HAP-1 (cell line): ENCODE measurements at places on chromosomes 12 and 14.

- peak; percentile 17 for DNase-seq
These were observed 30.3 kb downstream of the DMAC2L start for GRCh38 chr14:50342221-50343078.

DNA sequence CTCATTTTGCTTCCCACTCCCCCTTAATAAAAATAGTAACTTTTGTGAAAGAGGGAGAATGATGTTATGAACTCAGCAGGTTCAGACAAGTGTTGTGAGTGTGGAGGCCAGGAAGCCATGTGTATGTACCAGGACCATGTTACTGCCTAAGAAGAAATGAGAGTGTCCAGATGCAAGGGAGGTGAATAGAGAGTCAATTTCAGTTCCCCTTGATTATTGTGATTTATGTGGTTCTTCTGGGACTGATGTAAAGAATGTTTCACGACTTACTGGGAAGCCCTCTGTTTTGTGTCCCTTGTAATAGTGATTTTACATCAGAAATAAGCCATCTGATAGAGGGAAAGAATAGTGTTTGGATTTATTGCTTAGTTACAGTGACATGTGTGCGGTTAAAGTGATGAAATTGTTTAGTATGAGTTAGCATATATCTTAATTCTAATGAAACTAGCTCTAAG lies 32.5 kb downstream of the FBXO34 start:
- DNase-seq, result peak; percentile 21

DNA sequence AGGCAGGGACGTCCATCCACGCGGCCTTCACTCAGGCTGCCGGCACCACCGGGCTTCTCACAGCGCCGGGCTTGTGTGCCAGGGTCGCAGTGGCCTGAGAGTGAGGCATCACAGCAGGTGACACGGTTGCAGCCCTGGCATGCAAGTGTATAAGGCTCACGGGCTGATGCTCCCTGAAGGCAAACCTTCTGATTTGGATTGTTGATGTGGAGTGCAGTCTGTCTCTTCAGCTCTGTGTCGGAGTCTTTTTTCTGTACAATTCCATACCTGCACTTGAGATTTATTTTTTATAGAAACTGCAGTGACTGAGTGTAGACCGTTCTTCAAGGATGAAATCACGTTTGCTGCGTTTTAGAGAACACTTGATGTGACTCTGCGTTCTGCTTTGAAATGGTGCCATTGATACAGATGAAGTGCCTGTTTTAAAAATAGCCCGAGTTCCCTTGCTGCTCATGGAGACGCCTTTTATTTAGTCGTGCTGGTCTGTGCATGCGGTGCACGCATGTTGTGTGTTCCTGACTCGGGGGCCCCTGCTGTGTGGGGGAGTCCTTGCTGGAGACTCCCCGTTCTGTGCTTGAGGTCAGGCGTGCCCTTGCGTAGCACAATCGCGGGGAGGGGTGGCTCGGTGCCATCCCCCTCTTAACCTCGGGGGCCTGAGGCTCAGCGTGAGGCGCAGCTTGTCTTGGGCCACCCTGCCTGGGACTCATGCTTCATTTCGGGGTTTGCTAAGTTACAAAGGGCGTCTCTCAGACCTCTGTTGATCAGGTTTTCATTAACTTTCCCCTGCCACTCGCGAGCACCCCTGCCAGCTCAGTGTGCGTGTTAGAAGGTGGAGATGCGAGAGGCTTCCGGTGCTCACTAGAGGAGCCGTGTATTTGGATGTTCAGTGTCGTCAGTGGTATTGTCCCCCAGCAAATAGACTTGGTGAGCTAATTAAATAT lies 21.6 kb upstream of the AMN start:
- DNase-seq, result no peak

DNA sequence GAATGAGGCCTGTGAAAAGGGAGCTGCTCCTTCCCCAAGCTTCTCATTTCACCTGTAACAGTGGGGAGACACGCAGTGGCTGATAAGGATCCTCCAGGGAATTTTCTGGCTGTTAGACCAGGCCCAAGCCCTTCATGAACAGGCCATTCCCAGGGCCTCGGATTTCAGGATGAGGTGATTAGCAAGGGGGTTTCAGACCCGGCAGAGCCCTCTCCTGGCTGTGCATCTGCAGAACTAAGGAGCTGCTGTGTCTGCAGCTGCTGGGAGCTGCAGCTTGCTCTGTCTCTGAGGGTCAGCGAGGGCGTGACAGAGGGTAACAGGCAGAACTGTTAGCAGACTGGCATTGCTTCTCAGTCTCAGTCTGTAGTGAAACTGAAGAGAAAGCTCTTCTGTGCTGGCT lies 110.4 kb downstream of the KCNA5 start:
- DNase-seq, result no peak

GRCh38 chr14:31380106-31380505 lies 40.2 kb downstream of the HEATR5A start:
- DNase-seq, result no peak

GRCh38 chr14:88838015-88838414 lies 13.6 kb downstream of the TTC8 start:
- no peak for DNase-seq

DNA sequence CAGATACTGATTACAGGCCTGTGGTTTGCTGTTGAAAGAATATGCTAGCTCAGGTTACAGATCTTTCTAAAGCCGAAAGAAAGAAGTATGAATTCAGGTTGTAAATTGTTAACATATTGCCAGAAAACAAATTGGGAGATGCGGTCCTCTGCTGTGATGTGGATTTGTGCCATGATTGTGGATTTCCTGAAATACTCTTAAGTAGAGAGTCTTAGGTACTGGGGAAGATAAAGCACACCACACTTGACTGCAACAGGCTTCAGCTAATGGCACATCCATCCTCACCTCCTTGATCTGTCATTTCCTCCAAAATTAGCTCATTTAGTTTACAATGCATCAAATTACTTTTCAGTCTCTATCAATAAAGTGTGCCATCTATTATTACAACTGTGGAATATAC lies 279.2 kb downstream of the SYT1 start:
- no peak for DNase-seq

DNA sequence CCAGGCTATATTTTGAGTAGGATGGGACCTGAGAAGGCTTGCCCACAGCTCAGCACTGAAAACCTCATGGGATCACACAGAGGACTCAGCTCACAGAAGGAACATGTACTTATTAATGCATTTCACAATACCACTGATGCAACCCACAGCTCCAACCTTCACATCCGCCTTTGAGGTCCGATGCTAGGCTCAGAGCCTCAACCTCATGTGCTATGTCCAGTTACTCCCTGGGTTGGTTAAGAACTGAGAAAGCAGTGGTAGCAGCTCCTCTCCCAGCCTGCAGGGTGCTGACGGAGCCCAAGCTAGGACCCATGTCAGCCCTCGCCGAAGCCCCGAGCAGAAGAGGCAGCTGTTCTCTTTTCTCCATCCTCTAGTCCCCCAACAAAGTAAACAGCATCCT lies 52.9 kb downstream of the SPTB start:
- no peak for DNase-seq

DNA sequence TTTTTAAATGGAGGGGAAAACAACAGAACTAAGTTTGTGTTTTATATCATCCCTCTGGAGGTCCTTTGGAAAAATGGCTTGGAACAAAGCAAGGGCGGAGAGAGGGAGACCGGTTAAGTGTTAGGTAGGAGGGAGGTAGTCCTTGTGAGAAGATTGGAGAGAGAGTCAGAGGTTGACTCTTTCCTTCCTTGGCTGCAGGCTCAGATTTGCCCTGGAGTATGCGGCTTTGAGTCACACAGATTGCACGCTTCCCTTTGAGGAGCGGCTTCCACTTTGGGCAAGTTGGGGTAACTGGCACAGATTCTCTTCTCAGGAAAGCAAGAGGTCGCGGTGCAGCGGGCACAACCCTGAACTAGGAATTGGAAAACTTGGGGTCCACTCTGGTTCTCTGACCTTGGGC lies 9.9 kb downstream of the SOCS2 start:
- DNase-seq, result no peak

GRCh38 chr14:92649066-92649465 lies 99.4 kb downstream of the LGMN start:
- no peak for DNase-seq

DNA sequence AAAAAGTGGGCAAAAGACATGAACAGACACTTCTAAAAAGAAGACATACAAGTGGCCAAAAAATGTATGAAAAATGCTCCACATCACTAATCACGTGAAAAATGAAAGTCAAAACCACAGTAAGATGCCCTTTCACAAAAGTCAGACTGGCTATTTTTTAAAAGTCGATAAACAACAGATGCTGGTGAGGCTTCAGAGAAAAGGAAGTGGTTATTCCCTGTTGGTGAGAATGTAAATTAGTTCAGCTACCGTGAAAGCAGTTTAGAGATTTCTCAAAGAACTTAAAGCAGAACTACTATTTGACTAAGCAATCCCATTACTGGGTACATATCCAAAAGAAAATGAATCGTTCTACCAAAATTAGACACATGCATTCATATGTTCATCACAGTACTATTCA lies 237.0 kb downstream of the KIF21A start:
- no peak for DNase-seq

GRCh38 chr12:122659579-122659978 lies 43.6 kb downstream of the HCAR2 start:
- DNase-seq, result no peak

GRCh38 chr12:85138833-85139232 lies 102.7 kb downstream of the LRRIQ1 start:
- DNase-seq, result no peak

- DNase-seq, result peak; percentile 28
These were observed 20.0 kb downstream of the BORCS5 start for GRCh38 chr12:12376646-12377448.

DNA sequence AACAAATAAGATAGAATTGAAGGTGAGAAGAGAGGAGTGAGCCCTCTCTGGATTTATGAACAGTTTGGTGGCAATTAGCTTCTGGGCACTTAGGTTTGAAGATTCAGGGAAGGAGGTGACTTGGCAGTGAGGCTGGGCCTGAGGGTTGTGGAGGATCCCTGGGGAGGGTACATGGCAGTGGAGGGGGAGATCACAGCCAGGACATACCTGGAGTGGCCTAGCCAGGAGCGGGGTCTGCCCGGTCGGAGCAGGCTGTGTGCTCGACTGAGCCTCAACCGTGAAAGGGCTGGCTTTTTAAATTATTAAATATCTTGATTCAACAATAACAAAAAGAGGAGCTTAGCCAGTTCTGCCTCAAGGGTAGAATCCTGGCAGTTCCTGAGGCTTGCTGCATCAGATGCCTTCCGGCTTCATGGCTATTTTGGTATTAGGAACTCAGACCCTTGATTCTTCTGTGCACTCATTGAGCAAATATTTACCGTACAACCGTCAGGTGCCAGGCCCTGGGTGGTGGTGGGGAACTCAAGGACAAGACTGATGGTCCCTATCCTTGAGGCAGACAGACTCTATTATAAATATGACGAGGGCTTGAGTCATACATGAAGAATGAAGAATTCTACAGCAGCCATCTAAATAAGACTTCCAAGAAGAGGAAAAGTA lies 73.4 kb downstream of the SPTB start:
- DNase-seq, result no peak

GRCh38 chr12:78865516-78865915 lies 942 bp downstream of the SYT1 start:
- DNase-seq, result no peak

DNA sequence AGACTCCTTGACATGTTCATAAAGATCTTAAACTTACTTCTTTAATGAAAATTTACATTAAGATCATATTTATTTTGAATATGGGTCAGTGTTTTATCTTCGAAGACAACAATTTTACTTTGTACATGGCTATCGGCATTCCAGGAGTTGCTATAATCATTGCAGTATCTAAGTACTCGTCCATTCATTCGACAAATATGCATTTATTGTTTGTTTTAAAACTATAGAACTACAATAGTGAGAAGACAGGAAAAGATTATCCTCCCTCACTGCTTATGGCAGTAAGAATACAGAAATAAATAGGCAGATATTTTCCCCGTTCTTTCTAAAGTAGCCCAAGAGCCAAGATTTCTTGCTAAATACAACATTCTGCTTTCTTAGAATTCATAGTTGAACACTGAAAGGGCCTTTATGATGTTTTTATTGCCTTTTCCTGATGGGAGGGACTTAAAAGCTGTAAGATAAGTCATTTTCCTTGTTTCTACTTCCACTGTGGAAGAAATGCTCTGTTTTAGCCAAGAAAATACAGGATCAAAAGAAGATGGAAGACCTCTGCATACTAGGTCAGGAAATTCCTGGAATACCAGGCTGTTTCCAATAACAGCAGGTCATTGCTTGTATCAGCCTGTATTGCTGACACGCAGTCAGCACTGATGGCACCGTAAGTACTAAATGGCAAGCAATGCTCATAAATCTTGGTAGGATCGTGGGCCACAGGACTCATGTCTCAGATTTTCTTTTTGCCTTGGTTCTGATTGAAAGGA lies 521.0 kb upstream of the ATP2B1 start:
- DNase-seq, result no peak

DNA sequence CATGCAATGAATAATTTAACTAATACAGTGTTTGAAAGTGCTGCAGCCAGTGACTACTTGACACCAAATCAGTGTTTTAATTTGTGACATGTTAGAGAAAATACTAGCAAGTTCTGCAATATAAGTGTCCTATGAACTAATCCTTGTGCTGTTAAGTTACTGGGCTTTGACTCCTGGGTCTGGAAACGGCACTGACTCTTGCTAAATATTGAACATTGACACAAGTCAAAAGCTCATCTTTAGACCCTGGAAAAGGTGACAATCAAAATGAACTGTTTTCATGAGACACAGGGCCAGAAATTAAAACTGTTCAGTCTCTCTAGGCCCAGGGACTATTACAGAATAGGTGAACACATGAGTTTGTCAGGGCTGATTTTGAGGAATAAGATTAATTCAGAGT lies 268.1 kb downstream of the IPO8 start:
- DNase-seq, result no peak

GRCh38 chr12:110794623-110795280 lies 52.0 kb upstream of the CCDC63 start:
- DNase-seq, result no peak

GRCh38 chr14:83441801-83442200 lies 1908.1 kb upstream of the SEL1L start:
- no peak for DNase-seq

GRCh38 chr14:105076296-105076804 lies 11.1 kb upstream of the GPR132 start:
- no peak for DNase-seq

DNA sequence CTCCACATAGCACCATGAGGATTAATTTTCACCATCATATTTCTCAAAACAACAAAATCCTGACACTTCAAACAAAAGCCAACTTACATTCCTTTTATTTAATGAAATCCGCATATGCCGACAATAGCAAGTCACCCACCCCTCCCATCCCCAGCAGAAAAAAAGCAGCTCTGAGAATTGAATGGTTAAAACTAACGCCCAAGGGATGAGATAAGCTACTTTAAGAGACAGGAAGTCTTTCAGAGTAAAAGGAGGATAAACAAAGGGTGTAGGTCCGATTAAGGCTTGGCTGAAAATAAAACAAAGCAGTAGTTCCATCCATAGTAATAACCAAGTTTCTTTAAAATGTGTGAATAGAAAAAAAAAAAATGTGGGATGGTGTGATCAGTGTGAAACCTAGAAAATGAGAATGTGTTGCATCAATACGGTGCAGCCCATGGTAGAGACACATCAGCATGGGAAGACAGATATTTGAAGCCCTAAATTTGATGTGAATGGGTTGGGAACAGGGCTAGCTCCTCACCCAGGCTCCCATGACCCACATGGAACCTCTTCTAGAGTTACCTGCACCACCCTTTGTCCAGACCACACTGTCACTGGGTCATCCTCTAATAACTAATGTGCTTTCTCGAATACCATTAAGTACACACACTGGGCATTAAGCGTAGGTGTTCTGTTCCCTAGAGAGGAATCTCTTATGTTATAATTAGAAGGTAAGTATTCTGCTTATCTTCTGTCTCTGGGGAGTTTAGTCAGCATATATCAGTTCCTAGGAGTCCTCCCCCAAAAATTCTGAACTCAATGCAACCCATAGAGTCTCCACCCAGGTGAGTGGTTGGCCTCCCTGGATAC lies 31.7 kb downstream of the RTRAF start:
- DNase-seq, result peak; percentile 65

- DNase-seq, result no peak
These were observed 39.3 kb downstream of the EP400 start for GRCh38 chr12:131989021-131989420.
